ENCODE measurements at places on chromosomes 5 and 9. TPM values are rescaled to one million over a fixed set of nuclear protein-coding genes. Genes with fewer than 3 reads are reported as not detected.
A peak's percentile ranks its signal among the peaks of the same experiment; 100 is the strongest.

- no peaks in the 10 kb centered on the region for H3K27me3 ChIP-seq
- H3K4me1 ChIP-seq = peaks cover 6% of the 10 kb centered on the region
- H3K4me3 ChIP-seq = no peak overlapping the region
- H3K36me3 ChIP-seq = no peaks in the 10 kb centered on the region
- no peak for DNase-seq
- H3K27ac ChIP-seq = no peak overlapping the region
Measured at GRCh38 chr9:81032030-81032572, 657.2 kb downstream of the TLE1 start.

GRCh38 chr5:145598184-145598583 is 237.0 kb downstream of the PRELID2 start:
- no peak overlapping the region for H3K27ac ChIP-seq
- H3K4me3 ChIP-seq = no peak overlapping the region
- H3K4me1 ChIP-seq = no peaks in the 10 kb centered on the region

DNA sequence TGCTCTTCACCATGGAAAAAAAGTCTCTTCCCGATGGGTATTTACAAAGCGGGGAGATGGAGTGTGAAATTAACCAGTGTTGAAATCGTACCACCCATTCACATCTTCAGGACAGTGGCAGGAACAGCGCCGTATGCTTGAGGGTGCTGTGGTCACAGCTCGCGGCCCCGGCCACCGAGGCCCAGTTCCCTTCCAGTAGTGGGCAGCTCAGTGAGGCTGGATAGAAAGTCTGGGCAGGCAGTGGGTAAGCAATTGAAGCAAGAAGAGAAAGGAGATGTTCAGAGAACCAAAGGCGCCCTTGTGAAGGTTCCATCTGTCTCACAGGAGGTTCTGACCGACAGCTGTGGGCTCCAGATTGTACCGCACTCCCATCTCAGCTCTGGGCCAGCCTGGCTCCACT is 59.1 kb downstream of the SECISBP2 start:
- H3K4me1 ChIP-seq = no peaks in the 10 kb centered on the region
- H3K27me3 ChIP-seq = no peaks in the 10 kb centered on the region
- no peak overlapping the region for H3K4me3 ChIP-seq

GRCh38 chr9:33244137-33244784 is 4.3 kb downstream of the SPINK4 start:
- no peak overlapping the region for H3K27ac ChIP-seq
- no peaks in the 10 kb centered on the region for H3K4me1 ChIP-seq
- peaks cover 4% of the 10 kb centered on the region for H3K27me3 ChIP-seq
- DNase-seq = no peak
- no peak overlapping the region for H3K4me3 ChIP-seq

DNA sequence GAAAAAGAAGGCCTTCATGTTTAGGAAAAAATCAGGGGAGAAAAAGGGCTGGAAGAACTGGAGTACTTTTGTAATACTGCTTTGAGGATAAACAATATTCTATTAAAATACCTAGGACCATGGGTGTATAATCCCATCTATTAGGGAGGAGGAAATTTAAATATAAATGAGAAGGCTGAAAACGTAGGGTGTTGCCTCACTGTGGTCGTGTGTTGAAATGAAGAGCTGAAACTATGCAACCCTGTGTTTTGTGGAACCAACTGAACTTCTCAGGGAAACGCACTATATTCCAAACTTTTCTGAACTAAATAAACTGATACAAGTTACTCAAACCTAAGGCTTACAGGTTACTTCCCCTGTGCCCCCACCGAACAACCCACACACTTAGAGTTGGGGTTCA is 4.5 kb upstream of the CNTLN start:
- H3K4me1 ChIP-seq = peaks cover 6% of the 10 kb centered on the region
- DNase-seq = no peak
- H3K36me3 ChIP-seq = no peaks in the 10 kb centered on the region
- no peak overlapping the region for H3K4me3 ChIP-seq
- no peak overlapping the region for H3K27ac ChIP-seq

DNA sequence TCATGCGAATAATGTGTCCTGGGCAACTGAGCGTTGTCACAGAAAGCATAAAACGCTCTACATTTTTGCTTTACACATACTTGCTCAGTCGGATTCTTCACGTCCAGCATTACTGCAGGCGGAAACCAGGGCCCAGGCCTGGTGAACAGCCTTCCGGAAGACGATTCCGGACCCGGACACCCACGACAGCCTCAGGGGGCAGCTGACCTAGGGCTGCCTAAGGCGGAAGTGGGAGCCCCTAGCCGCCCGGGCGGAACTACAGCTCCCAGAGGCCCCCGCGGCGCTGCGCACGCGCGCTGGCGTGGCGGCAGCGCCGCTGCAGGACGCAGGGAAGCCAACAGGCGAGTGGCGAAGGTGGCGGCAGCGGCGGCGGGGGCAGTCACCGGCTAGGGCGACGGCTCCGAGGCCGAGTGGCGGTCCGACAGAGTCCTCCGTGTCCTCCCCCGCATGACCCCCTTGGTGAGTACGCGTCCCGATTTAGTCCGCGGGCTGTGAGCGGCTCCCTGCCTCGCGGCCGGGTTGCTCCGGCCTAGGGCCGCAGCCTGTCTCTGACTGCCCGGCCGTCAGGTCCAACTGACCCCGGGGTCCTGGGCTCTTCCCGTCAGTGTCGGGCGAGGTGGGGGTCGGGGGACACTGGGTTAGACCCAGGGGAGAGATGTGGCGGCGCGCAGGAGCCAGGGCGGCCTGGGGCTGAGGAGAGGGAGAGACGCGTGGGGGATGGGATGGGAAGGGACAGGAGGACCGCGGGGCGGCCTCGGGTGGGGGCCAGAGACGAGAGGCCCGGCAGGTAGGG is at the start of gene GAPVD1:
TSS of gene GAPVD1 (plus strand) at position 326 of the 793 bp plus-strand sequence. CDS start 37,096 bp downstream, outside the sequence.
- H3K27ac ChIP-seq = peak within 1 kb of the TSS; percentile 49
- peak; percentile 90 for DNase-seq

- no peaks in the 10 kb centered on the region for H3K4me1 ChIP-seq
- H3K27ac ChIP-seq = no peak overlapping the region
- DNase-seq = no peak
- H3K36me3 ChIP-seq = peaks cover 13% of the 10 kb centered on the region
- no peak overlapping the region for H3K4me3 ChIP-seq
Measured at GRCh38 chr5:98787131-98787719, 13.8 kb downstream of the RGMB start.

DNA sequence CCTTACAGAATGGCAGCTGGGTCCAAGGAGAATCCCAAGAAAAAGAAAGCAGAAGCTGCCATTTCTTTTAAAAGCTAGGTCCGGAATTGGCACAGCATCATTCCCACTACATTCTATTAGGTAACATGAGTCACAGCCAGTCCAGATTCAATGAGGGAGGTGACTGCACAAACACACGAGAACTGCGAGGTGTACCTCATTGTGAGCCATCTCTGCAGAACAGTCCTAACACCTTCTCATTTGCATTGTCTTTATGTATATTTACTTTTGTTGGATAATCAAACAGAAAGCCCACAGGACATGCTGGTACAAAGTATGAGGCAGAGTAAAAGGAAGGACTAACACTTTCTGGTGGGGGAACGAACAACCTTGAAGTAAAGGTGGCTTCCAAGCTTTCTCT is 14.6 kb upstream of the HABP4 start:
- no peak for DNase-seq
- H3K36me3 ChIP-seq = no peaks in the 10 kb centered on the region
- H3K4me3 ChIP-seq = no peak overlapping the region
- H3K27me3 ChIP-seq = no peaks in the 10 kb centered on the region
- no peaks in the 10 kb centered on the region for H3K4me1 ChIP-seq
- H3K27ac ChIP-seq = no peak overlapping the region

DNA sequence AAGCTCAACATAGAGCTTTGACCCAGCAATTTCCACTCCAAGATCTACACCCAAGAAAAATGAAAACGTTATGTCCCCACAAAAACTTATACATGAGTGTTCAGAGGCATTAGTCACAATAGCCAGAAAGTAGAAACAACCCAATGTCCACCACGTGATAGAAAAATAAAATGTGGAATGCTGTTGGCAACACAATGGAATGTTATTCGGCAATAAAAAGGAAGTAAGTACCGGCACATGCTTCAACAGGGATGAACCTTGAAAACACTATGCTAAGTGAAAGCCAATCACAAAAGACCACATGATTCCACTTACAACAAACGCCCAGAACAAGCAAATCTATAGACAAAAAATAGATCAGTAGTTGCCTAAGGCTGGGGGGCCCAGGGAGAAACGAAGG is 6.0 kb downstream of the UBQLN1 start:
- H3K4me1 ChIP-seq = peaks cover 44% of the 10 kb centered on the region
- H3K27ac ChIP-seq = peak overlapping the region; percentile 57
- DNase-seq = peak; percentile 88
- H3K27me3 ChIP-seq = no peaks in the 10 kb centered on the region
- peak overlapping the region; percentile 22 for H3K4me3 ChIP-seq

- H3K36me3 ChIP-seq = peaks cover 2% of the 10 kb centered on the region
- no peaks in the 10 kb centered on the region for H3K4me1 ChIP-seq
Measured at GRCh38 chr5:109345699-109346098, 64.1 kb downstream of the PJA2 start.

- H3K27me3 ChIP-seq = no peaks in the 10 kb centered on the region
- H3K27ac ChIP-seq = no peak overlapping the region
- no peaks in the 10 kb centered on the region for H3K4me1 ChIP-seq
- H3K4me3 ChIP-seq = no peak overlapping the region
- no peaks in the 10 kb centered on the region for H3K36me3 ChIP-seq
Measured at GRCh38 chr9:107481035-107481434, 8.5 kb downstream of the KLF4 start.

DNA sequence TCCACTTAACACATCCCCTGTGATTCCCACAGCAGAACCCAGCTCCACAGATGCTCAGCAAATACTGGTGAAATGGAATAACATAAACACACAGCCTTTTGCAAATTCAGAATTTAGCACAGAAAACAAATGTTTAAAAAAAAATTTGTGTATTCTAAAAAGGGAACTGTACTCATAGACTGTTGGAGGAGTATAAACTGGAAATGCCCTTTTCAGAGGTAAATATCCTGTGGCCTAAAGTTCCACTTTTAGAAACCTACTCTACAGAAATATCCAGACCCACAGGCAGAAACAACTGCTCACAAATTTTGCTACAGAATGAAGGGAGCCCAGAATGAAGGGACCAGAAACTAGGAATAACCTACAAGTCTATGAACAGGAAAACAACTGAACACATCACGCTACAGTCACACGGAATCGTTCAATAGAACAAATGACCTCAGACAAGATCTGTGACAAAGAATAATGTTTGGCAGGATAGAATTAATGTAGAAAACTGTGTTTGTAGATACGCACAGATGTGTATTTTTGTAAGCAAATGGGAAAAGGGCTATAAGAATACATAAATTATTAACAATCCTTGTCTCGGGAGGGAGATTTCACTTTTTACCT is 78.5 kb downstream of the SHB start:
- H3K4me1 ChIP-seq = peaks cover 4% of the 10 kb centered on the region
- no peak overlapping the region for H3K4me3 ChIP-seq
- H3K27me3 ChIP-seq = no peaks in the 10 kb centered on the region
- no peak for DNase-seq
- no peaks in the 10 kb centered on the region for H3K36me3 ChIP-seq

- H3K27ac ChIP-seq = no peak overlapping the region
- no peaks in the 10 kb centered on the region for H3K4me1 ChIP-seq
- no peak for DNase-seq
- H3K4me3 ChIP-seq = no peak overlapping the region
Measured at GRCh38 chr9:89562186-89562814, 42.5 kb upstream of the GADD45G start.

- no peaks in the 10 kb centered on the region for H3K36me3 ChIP-seq
- H3K4me3 ChIP-seq = no peak overlapping the region
- DNase-seq = no peak
Measured at GRCh38 chr5:32503261-32503660, 58.7 kb upstream of the ZFR start.

- no peak overlapping the region for H3K4me3 ChIP-seq
- H3K27me3 ChIP-seq = peaks cover 10% of the 10 kb centered on the region
- no peak for DNase-seq
- no peak overlapping the region for H3K27ac ChIP-seq
- H3K4me1 ChIP-seq = no peaks in the 10 kb centered on the region
Measured at GRCh38 chr5:133472829-133473228, 139.5 kb downstream of the FSTL4 start.

GRCh38 chr5:34656001-34656699 is at the start of gene RAI14:
RAI14 (plus strand) TSS chr5:34656328; CDS start chr5:34686920, 30,592 bp downstream.
- H3K4me3 ChIP-seq = peak within 1 kb of the TSS; percentile 99
- peaks cover 3% of the 10 kb centered on the region for H3K36me3 ChIP-seq
- H3K27ac ChIP-seq = peak within 1 kb of the TSS; percentile 96

- H3K4me3 ChIP-seq = no peak overlapping the region
- H3K4me1 ChIP-seq = peaks cover 16% of the 10 kb centered on the region
- H3K27ac ChIP-seq = no peak overlapping the region
- H3K27me3 ChIP-seq = peaks cover under 1% of the 10 kb centered on the region
- H3K36me3 ChIP-seq = no peaks in the 10 kb centered on the region
Measured at GRCh38 chr5:14112998-14113652, 30.0 kb upstream of the TRIO start.

GRCh38 chr9:36603006-36603405 is 30.3 kb downstream of the MELK start:
- H3K4me1 ChIP-seq = no peaks in the 10 kb centered on the region
- no peaks in the 10 kb centered on the region for H3K27me3 ChIP-seq
- DNase-seq = no peak
- no peak overlapping the region for H3K4me3 ChIP-seq

GRCh38 chr5:97838214-97838613 is 655.2 kb upstream of the RIOK2 start:
- peak overlapping the region; percentile 92 for H3K27ac ChIP-seq
- H3K4me3 ChIP-seq = no peak overlapping the region
- H3K27me3 ChIP-seq = no peaks in the 10 kb centered on the region
- peak; percentile 96 for DNase-seq
- H3K4me1 ChIP-seq = peaks cover 46% of the 10 kb centered on the region

- no peaks in the 10 kb centered on the region for H3K4me1 ChIP-seq
- no peak for DNase-seq
- H3K27ac ChIP-seq = no peak overlapping the region
- no peaks in the 10 kb centered on the region for H3K36me3 ChIP-seq
- H3K27me3 ChIP-seq = no peaks in the 10 kb centered on the region
- H3K4me3 ChIP-seq = no peak overlapping the region
Measured at GRCh38 chr9:118670011-118670953, 699.0 kb downstream of the BRINP1 start.

Gene FANCC
- 14.0 TPM for total RNA-seq

Gene LCN15
- not detected for total RNA-seq

Gene GNA14
- total RNA-seq = 3.3 TPM

Gene CLK4
- 19.2 TPM for total RNA-seq

Gene SLC6A7
- total RNA-seq = not detected

Gene GPR150
- total RNA-seq = 0.31 TPM

Gene SPATA6L
- 1.5 TPM for total RNA-seq

Data from endothelial cell of umbilical vein (primary cell).